Stimulated activated CD4-positive, alpha-beta T cell treated with anti-CD3 and anti-CD28 coated beads, Interleukin-15, amount 100 ng/mL, for 1 hour (primary cell): ENCODE measurements at places on chromosomes 3 and 15.

GRCh38 chr3:119380697-119381096, 82.7 kb downstream of the TMEM39A start:
- no peak for DNase-seq

DNA sequence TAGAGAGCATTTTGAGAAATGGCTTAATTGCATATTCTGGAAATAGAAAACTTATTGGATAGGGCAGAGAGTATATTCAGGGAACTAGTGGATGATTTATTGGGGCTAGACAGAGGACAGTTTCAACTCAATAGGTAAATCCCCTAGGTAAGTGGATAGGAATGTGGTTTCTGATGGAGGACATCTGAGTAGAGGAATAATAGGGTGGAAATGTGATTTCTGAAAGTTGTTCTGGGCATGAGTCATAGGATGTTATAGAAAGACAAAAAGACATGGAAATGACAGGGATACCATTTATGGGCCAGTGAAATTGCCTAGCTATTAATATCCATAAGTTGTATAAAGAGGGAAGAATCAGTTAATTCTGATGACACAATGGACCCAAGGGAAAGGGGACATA, 563.3 kb upstream of the GOLIM4 start:
- no peak for DNase-seq

- no peak for DNase-seq
These were observed 320.0 kb upstream of the ROBO1 start for GRCh38 chr3:80087767-80088166.

DNA sequence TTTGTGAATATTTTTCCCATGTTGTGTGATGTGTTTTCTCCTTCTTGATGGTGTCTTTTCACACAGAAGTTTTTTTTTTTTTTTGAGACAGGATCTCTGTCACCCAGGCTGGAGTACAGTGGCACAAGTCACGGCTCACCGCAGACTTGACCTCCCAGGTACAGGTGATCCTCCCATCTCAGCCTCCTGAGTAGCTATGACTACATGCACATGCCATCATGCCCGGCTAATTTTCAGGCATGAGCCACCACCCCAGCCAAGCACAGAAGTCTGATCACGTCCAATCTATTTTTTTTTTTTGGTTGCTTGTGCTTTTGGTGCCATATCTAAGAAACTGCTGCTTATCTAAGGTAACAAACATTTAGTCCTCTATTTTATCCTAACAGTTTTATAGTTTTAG, 24.6 kb downstream of the TOMM70 start:
- DNase-seq: no peak

DNA sequence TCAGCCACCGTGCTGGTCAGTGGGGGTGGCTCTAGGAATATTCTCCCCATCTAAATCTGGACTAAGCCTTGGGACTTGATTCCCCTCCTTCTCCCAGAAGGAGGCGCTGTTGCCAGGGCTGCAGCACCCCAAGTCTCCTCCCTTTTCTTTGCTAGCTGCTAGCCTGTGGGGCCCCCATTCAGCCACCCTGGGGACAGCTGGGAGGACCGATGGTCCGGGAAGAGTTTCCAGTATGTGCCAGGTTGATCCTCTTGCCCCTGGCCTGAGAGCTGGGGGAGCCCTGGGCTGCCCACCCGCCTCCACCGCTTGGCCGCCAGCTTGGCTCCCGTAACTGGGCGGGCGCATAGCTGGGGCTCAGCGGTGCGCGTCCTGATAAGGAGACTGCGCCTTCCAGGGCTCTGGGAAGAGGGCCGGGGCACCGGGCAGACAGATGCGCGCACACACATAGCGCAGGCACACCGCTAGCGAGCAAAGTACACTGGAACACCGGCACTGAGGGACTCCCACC, 4.2 kb downstream of the SMAD6 start:
- no peak for DNase-seq

DNA sequence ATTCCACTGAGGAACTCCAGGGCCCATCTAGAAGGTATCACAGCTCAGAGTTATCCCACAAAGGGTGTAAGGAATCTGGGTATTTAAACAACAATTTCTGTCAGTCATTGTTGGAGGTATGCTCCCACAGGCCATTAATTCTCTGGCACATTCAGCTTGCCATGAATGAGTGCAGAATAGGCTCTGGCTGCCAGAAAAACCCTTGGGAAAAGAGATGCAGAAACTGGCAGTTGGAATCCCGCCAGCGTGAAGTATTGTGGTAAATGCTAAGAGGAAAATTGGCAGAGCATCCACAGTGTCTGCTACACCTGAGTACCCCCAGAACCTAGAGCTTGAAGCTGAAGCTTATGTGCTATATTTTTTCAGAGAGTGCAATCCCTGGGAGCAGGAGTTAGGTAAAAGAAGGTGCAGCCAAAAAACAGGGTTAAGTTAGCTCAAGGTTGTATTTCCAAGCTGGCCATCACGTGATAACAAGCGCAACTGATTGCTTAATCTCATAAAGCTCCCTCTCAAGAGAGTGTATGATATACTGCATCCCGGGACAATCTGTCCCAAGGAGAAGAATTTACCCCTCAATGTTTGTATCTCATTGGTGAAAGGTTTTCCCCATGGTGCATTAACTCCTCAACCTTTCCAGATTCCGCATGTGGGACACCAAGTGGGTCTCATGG, 94.2 kb upstream of the ACP3 start:
- DNase-seq: no peak

- no peak for DNase-seq
These were observed 9.2 kb upstream of the PGPEP1L start for GRCh38 chr15:99016680-99017321.

DNA sequence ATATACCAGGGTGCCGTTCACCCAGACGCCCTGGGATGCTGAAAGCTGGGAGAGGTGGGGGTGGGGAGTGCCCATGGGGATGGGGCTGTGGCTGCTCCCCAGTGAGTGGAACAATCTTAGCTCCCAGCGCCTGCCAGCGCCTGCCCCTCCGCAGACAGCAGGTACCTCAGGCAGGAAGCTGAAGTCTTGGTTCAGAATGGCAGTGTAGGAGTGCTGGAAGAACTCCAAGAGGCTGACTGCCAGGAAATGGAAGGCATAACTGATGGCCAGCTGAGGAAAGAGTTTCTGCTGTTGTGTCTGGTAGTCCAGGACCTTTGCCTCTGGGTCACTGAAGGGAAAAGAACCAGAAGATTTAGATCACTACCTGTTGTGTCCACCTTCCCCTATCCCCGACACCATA, 8.4 kb downstream of the ACOX2 start:
- no peak for DNase-seq

GRCh38 chr3:168266335-168266734, 170.6 kb upstream of the GOLIM4 start:
- no peak for DNase-seq

DNA sequence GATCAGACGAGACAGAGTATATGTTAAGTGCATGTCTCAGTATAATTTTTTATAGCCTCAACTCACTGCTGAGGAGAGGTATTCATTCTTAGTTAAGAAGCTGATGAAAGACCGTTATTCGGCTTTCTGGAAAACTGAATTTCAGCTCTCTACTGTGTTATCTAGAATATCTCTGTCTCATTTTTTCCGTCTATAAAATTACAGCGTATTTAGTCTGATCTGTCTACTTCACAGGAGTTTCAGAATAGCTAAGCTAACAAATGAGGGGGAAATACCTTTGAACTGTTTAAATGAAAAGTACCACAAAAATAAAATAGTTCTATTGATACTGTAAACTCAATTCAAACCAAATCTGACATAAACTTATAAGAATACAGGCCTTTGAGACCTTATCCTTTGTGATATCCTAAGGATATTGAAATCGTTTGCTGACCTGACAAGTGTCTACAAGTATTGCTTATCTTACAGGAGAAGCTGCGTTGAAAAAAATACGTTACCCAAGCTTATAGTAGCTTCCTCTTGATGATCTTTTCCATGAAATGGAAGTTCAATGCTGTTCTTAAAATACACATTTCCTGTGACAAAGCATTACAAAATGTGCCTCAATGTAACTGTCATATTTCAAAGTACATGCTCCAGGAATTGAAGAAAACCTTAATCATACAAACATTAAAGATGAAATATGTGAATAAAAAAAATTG, 104.6 kb downstream of the IL1RAP start:
- no peak for DNase-seq

DNA sequence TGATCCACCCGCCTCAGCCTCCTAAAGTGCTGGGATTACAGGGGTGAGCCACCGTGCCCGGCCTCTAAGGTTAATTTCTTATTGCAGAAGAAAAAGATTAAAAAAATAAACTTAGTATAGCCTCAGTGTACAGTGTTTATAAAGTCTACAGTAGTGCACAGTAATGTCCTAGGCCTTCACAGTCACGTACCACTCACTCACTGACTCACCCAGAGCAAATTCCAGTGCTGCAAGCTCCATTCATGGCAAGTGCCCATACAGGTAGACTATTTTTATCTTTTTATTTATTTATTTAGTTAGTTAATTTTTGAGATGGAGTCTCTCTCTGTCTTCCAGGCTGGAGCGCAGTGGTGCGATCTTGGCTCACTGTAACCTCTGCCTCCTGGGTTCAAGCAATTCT, 3.2 kb upstream of the FLNB start:
- no peak for DNase-seq

- DNase-seq: no peak
These were observed 170.3 kb downstream of the NECTIN3 start for GRCh38 chr3:111241960-111242359.

DNA sequence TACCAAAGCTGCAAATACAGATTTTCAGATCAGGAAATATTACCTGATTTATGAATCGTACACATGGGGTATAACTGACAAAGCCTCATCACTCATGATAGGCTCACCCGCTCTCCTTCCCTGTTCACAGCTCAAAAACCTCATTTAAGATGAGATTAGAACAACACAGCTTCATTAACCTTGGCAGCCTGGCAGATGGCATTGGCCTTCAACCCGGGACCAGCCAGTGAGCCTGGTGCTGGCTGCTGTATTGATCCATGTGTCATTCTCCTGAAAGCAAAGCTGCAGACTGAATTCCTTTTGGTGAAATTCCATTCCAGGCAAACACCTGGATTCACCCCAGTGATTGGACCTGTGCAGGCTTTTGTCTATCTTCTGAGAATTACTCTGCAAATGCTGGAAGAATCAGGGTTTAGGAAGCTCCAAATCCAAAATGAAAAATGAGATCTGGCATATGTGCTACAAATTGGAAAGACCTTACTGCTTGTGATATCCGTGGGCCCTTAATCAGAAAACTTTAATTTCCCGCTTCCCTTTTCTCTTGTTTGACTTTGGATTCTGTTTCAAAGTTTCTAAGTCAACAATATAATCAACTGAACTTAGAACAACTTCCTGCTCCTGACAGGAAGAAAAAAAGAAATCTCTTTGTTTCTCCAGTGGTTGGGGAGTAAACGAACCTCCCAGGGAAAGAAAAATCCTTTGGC, 189.1 kb upstream of the KBTBD8 start:
- DNase-seq: no peak

DNA sequence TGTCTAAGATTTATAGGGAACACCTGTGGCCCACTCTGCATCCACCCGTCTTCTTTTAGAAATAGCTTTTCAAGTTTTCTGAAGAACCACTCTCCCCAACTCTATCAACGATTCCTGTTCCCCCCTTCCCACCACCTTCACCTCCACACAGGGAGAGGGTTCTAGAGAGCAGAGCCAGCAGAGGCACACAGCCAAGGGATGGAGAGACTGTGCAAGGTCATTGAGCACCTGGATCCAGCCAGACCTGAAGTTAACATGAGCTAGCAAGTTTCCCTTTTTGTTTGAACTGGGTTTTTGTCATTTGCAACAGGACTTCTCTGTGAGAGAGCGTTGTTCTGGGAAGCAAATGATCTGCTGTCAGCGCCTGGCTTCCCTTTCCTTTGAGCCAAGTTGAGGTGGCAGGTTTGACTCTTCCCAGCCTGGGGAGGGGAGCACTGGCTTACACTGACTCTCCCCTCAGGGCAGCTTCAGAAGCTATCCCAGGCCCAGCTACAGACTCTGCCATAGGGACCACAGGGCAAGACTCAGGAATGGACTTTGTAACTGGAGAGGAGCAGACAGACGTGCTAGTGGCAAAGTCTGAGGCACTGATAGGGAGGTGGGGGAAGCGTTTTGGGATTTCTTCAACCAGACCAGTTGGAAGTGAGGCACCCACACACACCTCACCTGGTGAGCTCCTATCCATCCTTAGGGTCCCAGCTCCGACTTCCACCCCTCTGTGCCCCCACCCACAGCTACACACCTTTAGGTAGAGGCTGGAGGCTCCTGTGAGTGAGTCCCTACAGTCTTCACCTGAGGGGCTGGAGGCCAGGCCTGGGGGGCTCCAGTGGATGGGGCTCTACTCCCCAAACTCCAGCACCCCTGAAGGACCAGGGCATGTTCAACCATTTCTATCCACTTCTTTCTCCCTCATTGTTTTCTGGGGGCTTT, 19.4 kb upstream of the PLXNA1 start:
- DNase-seq: no peak

- DNase-seq: peak; percentile 9
These were observed 37.8 kb downstream of the ZNF445 start for GRCh38 chr3:44439499-44440295.

GRCh38 chr15:95365511-95366107, 964.9 kb upstream of the NR2F2 start:
- DNase-seq: no peak

DNA sequence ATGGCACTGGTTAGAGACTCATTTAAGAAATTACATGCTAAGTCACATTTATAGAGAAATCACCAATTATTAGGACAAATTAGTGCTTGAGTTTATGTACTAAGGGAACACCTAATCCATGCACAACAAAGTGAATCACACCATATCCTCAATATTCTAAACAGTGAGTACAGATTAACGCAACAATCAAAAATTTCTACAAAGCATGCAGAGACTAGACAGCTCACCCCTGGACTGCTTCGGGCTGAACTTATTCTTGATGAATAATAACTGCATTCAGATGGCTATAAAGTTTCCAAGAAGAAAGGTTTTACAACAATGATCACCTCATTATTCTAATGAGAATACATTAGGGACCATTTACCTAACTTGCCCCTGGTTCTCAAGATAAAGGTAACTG, 66.5 kb downstream of the LRRFIP2 start:
- DNase-seq: no peak

DNA sequence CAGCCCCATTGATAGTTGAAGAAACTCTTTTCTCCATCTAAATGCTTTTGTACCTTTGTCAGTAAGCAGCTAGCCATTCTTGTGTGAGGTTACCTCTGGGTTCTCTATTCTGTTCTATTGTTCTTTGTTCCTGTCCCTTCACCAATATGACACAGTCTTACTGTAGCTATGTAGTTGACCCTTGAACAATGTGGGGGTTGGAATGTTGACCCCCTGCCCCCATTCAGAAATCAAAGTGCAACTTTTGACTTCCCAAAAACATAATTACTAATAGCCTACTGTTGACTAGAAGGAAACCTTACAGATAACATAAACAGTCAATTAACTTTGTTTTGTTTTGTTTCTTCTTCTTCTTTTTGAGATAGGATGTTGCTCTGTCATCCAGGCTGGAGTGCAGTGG, 18.7 kb downstream of the KLHL18 start:
- no peak for DNase-seq

GRCh38 chr3:129481766-129482332, 41.8 kb downstream of the IFT122 start:
- peak; percentile 8 for DNase-seq
